ENCODE measurements at places on chromosomes 5 and 9.

DNA sequence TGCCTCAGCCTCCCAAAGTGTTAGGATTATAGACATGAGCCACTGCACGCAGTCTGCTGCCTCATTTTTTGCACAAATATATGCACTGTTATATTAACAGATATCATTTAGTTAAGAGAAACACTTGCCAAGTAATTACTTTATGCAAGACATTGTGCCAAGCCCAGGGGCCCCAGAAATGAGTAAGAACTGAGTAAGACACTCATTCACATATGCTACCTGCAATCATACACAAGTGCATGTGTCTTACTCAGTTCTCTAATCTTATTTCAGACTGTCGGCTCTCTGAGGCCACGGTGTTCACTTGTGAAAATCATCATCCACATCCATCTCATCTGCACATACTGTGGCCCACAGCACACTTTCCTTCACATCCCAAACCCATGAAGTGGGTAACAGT lies 16.0 kb downstream of the TRAF1 start:
- DNase-seq: no peak

GRCh38 chr9:31236344-31236743 lies 1148.1 kb upstream of the ACO1 start:
- no peak for DNase-seq

DNA sequence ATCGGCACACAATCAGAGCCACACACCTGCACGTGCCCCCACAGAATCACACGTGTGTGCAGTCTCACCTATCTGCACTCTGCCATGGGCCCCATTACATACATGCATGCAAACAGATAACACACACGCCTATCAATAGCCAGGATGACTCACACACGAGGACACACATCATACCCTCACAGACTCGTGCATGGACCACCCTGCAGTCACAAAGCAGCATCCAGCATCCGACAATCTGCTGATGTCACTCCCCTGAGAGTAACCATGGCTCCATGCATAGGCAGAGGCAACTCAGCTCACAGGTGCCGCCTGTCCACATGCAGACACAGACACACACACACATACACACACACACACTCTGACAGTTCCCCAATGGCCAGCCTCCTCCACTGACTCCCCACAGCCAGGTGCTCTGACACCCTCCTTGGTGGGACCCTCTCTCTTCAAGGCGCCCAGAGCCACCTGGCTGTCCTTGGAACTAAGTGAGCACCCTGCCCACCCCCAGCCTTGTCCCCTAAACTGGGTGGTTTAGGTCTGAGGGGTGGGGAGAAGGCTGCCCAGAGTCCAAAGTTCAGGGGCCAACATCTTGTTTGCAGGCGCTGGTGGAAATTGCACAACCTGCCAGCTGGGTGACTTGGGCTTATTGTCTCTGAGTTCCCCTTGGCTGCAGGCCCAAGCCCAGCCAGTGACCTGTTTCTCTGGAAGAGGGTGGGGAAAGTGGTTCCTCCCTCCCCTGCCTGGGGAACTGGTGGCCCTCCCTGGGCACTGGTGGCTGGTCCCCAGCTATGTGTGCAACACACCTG lies 34.6 kb upstream of the NEK6 start:
- DNase-seq: no peak

DNA sequence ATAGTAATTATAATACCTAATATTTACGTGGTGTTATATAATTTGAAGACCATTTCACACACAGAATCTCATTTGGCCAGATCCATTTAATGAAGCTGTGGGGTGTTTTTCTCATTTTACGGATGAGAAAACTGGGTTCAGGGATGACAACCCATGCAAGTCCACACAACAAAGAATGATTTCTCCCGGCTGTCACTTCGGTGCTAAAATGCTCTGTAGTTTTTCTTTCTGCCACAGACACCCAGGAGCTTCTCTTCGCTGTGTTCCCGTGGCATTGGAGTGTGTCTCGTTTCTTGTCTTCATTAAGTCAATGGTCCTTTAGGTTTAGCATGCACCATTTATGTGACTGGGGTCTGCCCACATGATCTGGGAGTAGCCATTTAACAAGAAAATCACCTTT lies 308.5 kb downstream of the ENC1 start:
- DNase-seq: no peak

DNA sequence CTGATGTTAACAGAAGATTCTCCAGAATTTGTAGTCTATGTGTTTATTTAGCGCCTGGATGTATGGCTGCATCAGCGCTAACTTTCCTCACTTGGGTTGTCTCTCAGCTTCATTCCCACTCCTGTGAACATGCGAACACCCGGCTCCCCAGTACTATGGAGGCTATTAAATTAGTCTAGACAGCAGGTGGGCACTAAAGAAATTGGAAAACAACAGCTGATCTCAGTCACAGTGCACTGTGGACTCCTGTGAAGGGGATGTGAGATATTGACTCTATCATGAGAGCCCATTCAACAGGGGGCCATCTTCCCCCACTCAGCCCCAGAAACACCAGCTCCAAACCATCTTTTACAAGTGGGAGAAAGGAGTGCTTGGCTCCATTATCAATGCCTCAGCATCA lies 471.0 kb downstream of the KDM4C start:
- no peak for DNase-seq

DNA sequence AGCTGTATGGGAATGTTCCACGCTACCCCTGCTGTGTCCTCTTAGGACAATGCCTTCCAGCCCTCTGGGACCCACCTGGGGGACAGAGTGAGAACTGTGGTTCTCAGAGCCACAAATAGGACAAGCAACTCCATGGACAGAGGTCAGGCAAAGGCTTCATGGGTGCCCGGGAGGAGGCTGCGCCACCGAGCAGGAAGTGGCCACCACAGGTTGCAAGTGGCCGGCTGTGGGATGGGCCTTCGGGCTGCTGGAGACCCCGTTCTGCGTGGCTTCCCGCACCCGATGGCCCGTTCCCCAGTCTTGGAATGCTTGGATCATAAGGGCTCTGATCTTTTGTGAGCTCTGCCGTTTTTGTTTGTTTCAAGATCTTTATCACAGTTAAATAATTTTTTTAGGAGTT lies 118.8 kb downstream of the BOD1 start:
- DNase-seq: no peak

DNA sequence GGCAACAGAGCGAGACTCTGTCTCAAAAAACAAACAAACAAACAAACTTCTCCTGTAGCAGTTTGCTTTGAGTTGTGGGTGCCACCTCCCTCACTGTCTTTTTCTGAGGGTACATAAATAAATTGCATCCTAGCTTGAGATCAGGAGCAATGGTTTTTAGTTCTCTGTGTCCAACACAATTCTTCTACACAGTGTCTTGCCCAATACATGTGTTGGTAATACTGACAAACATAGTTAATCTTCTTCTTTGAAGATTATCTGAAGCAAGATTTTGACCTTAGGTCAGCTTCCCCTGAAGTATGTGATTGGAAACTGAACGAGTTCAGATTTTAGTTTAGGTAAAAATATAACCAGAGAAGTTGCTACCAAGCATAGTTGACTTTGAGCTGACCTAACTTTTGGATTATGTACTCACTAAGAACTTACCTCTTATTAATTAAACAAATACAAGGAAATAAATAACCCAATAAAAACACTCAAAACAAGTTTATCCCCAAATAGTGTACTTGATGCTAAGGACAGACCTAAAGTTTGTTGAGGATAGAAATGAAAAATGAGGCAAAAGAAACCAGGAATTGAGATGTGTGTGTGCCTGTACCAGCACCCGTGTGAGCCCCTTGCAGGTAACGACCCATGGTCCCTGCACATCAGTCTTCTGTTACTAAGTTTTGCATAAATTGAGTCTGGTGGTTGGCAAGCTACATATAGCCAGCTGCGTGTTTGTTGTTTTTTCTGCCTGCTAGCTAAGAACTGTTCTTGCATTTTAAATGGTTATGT lies 16.2 kb downstream of the TJP2 start:
- no peak for DNase-seq

DNA sequence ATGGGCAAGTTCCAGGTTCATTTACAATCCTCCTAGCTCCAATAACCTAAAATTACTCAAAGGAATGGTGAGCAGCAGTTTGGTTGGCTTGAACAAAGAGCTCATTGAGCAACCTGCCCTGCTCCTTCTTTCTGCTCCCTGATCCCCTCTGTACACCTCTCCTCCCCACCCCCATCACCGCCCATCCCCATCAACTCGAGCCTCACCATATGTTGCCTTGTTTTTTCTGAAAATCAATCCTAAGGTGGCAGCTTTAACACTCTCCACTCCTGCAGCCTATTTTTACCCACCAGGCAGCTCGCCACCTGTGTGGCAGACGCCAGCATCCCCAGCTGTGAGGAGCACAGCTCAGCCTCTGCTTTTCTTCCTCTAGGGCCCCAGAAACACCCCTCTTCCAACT lies 533.4 kb upstream of the BRINP1 start:
- no peak for DNase-seq

DNA sequence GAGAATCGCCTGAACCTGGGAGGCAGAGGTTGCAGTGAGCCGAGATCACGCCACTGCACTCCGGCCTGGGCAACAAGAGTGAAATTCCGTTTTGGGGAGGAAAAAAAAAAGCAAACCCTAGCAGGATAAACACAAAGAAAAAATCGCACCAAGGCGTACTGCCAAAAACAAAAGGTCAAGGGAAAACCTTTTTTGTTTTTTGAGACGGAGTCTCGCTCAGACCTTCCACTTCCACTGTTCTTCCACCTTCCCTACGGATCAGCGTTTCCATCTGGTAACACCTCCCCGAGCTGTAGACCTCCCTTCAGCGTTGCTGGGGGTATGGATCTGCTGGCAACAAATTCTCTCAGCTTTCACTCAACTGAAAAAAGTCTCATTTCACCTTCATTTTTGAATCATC lies 20.1 kb upstream of the FCN2 start:
- no peak for DNase-seq

DNA sequence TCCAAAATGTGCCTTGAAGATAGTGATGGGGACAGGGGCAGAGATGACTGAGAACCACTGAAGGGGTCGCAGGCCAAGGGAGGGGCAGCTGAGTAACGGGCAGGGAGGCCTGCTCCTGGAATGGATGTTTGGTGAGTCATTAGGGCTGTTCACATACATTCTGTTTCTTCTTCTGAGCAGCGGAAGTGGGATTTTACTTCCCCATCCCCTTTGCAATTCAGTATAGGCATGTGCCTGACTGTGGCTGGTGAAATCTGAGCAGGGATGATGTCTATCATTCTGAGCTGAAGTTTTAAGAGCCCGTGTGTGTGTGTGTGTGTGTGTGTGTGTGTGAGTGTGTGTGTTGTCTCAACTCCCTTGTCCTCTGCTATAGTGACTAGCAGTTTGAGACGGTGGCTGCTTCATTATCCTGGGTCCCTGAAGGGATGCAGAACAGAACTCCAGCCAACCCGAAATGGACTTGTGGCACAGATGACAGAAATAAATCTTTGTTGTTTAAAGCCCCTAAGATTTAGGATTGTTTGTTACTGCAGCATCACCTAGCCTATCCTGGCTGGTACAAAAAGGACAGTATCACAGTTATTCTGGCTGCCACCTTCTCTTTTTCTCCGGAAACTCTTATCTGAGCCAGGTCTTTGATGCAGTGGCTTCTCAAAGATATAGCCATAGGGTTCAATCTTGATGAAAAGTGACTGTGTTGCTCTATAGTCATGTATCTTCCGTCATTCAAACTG lies 29.2 kb upstream of the TGFBI start:
- no peak for DNase-seq

DNA sequence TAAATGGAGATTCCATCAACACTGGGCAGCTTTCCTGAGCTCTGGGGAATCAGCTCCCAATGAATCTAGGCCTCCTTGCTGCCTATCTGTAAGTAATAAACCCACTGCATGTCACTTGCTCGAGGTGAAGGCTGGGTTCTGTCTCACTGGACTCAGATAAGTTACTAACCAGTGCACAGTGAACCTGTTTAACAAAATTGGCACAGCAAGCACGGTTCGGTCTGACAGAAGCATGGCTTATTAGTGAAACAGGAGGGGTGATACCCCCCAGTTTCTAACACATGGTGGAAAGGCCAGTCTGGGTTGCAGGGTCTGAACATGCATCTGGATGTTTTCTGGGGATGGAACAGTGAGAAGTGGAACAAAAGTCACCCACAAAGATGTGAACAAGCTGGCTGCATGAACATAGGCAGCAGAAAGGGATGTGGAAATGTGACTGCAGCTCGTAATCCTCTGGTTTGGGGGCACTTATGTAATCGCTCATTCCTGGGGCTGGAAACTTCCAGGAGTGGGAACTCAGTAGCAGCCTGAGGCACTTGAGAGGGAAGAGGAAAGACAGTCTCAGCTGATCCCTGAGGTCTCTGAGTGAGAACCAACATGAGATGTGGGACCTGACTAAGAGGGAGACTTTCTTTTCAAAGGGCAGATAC lies 37.7 kb downstream of the UGT3A2 start:
- DNase-seq: no peak

DNA sequence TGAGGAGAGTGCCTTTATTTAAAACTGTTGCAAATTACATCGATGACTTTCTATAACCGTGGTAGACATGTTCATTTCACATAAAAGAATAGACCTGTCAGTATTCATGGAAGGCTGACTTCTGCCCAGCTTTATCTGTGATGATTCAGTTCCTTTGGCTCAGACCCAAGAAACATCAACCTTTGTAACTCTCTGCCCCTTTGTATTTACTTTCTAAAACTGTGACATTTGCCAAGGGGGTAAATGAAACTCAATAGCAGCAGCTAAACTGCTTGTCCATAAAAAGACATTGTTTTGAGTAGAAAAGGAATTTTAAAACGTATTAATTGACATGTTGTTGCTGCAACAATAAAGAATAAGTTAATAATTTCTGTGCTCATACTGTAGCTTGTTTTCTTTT lies 137.8 kb upstream of the ANKH start:
- DNase-seq: no peak

DNA sequence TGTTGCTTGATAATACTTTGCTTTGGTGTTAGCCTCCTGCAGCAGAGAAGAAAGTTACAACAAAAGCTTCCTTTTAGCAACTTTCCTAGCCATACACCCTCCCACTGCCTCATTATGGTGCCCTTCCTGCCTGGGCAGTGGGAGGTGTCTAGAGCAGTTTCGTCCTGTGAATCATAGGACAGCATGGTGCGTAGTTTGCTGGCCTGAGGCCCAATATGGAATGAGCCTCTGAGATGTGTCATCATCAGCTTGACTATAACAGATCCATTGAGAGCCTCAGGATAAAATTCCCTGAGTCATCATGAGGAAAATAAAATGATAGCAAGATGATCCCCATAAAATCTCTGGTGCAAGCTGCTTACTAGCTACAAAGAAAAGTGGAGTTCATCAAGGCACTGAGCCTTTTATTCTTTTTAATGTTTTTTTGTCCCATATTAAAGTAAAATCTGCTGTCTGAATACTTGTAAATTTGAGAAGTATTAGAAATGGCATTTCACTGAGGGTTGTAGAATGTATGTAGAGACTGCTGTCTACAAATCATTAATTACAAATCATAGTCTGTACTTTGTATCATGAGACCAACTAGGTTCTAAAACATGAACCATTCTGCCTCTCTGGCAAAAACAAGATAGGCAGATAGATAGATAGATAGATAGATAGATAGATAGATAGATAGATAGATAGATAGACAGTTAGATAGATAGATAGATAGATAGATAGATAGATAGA lies 303.0 kb upstream of the PDE4D start:
- no peak for DNase-seq

DNA sequence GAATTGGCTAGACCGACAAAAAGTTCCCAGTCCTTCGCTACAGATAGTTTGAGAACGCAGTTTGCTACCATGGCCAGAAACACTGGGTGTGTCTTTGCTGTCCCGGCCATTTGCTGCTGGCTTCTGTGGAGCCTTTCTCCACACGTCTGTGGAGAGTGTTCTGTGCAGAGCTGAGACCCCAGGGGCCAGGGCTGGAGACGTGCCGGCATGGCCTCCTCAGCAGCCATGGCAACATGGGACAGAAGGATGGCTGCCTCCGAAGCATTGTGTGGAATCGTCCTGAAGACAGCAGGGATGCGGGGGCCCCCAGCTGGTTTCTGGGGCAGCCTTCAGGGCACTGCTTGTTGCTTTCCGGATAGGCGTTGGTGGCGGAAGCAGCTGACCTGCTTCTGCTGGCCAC lies 142.8 kb downstream of the GADD45G start:
- no peak for DNase-seq
